ENCODE measurements at places on chromosomes 7 and 10. TPM values are rescaled to one million over a fixed set of nuclear protein-coding genes. Genes with fewer than 3 reads are reported as not detected.

DNA sequence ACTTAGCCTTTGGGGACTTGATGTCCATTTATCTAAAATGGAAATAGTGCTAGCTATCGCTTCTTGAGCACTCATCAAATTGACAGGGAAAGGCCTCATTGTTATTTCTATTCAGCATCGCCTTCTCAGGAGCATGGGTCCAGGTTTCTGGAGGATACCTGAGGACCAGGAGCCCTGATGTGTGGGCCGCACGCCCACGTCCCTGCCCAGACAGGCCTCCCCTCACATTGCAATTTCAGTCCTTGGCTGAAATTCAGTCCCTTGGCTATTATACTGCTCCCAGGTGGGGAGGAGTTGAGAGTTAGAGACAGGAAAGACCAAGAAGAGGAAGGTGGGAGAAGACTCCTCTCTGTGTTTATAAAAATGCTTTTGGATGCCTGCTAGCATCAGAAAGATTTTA, 38.9 kb downstream of the GPRIN2 start:
- no peaks in the 10 kb centered on the region for H3K4me1 ChIP-seq
- no peak overlapping the region for H3K4me3 ChIP-seq

COPS6 gene
- 88.1 TPM for total RNA-seq

GRCh38 chr10:103841519-103841918, 13.9 kb downstream of the SH3PXD2A start:
- DNase-seq: no peak
- H3K27me3 ChIP-seq: no peaks in the 10 kb centered on the region
- H3K36me3 ChIP-seq: no peaks in the 10 kb centered on the region

DNA sequence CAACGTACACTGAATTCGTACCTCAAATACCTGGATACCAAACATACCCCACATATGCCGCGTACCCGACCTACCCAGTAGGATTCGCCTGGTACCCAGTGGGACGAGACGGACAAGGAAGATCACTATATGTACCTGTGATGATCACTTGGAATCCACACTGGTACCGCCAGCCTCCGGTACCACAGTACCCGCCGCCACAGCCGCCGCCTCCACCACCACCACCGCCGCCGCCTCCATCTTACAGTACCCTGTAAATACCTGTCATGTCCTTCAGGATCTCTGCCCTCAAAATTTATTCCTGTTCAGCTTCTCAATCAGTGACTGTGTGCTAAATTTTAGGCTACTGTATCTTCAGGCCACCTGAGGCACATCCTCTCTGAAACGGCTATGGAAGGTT, 9.5 kb upstream of the SGCE start:
- H3K27ac ChIP-seq: no peak overlapping the region
- H3K36me3 ChIP-seq: no peaks in the 10 kb centered on the region
- no peak overlapping the region for H3K4me3 ChIP-seq
- no peaks in the 10 kb centered on the region for H3K4me1 ChIP-seq

DNA sequence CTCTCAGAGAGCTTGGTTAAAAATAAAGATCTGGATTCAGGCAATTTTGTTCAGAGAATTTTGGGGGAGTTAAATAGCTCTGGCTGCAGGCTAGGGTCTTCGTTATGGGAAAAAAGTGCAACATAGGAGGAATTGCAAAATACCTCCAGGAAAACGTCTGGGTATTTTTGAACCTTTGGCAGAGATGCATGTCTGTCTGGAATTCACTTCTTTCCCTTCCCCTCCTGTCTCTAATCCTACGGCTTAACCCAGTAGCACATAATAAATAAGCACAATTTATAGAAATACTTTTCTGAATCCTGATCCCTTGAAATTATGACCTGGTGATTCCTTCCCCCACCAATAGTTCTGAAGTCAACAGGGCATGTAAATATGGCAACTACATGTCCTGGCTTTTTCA, 19.3 kb upstream of the NUP205 start:
- H3K4me1 ChIP-seq: no peaks in the 10 kb centered on the region
- no peak for DNase-seq
- H3K36me3 ChIP-seq: no peaks in the 10 kb centered on the region
- H3K27ac ChIP-seq: no peak overlapping the region
- no peaks in the 10 kb centered on the region for H3K27me3 ChIP-seq
